ENCODE measurements at places on chromosomes 11 and 22. TPM values are rescaled to one million over a fixed set of nuclear protein-coding genes. Genes with fewer than 3 reads are reported as not detected.

The DDX25 gene
- total RNA-seq: 0.16 TPM

The SPINDOC gene
- 18.9 TPM for total RNA-seq

The SCGB1C1 gene
- not detected for total RNA-seq

The CD44 gene
- 672 TPM for total RNA-seq

The MYEOV gene
- total RNA-seq: 0.49 TPM

The PGM2L1 gene
- total RNA-seq: 3.1 TPM

The BRMS1 gene
- total RNA-seq: 40.2 TPM

The B3GAT1 gene
- not detected for total RNA-seq

The MMP8 gene
- total RNA-seq: 2.3 TPM

The IL17RA gene
- total RNA-seq: 15.6 TPM

The CUL5 gene
- total RNA-seq: 39.6 TPM

The HTR3B gene
- total RNA-seq: not detected

The ST3GAL4 gene
- total RNA-seq: 46.9 TPM

The MICAL2 gene
- total RNA-seq: 211 TPM

The OVCH2 gene
- not detected for total RNA-seq

The FXYD6 gene
- total RNA-seq: not detected
